ENCODE measurements at places on chromosomes 2 and 18. TPM values are rescaled to one million over a fixed set of nuclear protein-coding genes. Genes with fewer than 3 reads are reported as not detected.

HOXD1 gene
- not detected for total RNA-seq

ABHD1 gene
- total RNA-seq: 0.25 TPM

DNA sequence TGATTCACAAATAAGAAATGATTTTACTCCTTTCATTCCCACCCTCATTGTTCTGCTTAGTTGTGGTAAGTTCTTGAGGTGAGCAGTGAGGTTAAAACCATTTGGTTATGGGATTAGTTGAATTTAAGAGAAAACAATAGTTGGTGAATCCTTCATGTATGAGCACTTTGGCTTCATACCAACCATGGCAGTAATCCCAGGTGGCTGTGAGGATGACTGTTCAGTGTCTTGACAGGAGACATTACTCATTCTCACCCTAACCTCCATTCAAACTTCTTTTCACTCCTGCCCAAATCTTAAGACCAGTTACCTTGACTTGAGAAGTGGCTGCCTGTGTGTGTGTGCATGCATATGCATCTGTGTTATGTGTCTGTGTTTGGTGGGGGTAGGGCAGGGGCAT, 143.1 kb downstream of the SETBP1 start:
- no peak for DNase-seq

GRCh38 chr18:76521417-76522121, 26.5 kb upstream of the ZNF516 start:
- no peak for DNase-seq

DNA sequence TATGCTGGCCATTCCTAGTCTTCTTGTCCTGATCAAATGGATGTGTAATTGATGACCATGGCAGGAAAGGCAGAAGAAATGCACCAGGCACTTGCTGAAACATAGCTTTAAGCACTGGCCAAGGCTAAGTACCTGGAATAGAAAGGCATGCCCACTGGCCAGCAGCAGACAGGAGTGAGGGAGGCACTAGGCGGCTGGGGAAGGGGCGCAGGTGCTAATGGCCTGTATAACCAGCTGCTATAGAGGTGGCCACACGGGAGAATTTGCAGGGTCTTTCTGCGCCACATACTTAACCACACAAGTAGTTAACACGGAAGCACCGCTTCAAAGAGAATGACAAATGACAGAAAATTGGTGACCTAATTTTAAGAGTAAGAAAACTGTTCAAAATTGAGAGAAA, 66.3 kb upstream of the CHRNA1 start:
- no peak for DNase-seq

- DNase-seq: no peak
These were observed 83.2 kb downstream of the ASB1 start for GRCh38 chr2:238509903-238510302.

DNA sequence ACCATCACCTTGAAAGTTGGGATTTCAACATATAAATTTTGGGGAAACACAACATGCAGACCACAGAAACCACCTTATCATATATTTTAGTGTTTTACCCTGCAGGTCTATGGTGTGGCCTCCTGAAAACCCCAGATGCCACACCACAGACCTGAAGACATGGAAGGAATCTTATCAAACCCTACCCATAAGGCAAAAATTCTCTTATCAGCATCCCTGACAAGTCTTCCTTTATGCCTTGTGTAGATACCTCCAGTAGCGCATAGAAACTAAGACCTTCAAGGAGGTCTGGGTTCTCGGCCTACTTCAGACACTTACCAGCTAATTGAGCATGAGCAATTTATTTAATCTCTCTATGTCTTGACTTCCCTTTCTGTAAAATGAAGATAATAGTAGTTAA, 59.1 kb upstream of the SLC14A2 start:
- DNase-seq: no peak

GRCh38 chr2:172965433-172966212, 110.0 kb upstream of the MAP3K20 start:
- no peak for DNase-seq
